ENCODE measurements at places on chromosomes 4 and X.

DNA sequence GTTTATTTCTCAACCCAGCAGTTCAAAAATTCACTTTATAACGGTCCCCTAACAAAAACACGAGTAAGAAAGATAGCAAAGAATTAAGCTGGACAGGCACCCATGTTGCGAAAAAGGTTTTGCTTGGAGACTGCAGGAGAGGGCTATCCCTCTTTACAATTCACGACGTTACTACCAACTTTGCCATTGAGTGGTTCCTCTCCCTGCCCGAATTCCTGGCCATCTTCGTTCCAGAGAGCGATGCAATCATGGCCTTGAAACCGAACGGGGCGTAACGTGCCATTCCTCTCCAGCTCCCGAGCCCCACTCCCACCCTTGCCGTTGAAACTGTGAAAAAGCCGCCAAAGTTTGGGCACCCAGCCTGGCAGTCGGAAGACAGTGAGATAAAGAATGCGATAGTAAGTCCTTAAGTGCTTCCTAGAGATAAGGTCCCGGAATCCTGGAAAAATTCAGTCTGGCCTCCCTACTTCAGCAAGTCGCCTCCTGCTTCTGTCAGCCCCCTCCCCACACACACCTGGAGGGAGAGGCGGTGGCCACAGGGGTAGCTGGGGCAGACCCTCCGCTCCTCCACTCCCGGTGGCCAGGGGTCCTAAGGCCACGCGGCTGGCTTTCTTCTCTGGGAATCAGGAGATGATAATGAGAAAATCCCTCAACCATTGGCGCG, 65.2 kb downstream of the FBXO8 start:
- DNase-seq, result no peak

DNA sequence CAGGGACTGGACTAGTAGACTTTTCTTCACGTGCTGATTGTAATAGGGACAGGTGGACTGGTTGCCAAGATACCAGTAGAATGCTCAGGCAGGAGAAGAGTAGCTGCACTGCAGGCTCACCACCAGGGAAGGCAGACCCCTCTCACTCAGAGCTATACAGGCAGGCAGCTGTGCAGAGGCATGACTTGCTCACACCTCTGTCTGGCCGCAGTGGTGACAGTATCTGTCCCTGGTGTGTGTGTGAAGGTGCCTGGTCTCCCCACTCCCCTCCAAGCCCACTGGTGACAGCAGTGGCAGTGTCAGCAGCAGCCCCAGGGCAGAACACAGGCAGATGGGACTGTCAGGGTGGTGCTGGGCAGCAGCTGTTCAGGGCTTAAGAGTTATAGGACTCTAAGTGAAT, 140.7 kb downstream of the RPS6KA6 start:
- DNase-seq, result no peak

DNA sequence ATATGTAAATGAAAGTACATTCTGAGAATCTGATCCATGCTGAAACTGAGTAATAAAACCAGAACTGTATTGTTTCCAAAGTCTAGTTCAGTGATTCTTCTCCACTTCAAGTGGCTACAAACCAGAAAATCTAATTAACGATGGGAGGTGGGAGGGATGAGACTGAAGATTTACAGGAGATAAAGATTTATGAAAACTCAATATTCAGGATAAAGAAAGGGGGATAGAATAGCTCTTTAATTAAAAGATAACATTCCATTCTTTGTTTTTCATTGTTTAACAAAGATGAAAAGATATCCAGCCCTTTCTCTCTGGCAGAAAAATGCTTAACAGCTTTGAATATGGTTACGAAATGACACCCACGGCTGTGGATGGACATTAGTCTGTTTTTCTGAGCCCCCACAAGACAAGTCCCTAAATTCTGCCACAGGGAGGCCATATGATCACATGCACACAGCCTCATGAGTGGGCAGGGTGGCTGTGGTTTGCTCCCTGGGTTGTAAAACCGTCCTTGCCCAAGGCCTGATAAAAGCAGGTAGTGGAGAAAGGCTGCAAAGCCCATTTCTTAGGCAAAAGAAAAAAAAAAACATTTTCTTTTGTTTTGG, 36.4 kb downstream of the TMEM150C start:
- DNase-seq, result peak; percentile 29

GRCh38 chrX:150752124-150752523, 58.9 kb downstream of the MTMR1 start:
- DNase-seq, result no peak

- DNase-seq, result no peak
Observed at GRCh38 chr4:160818571-160818970, 1345.2 kb downstream of the FSTL5 start.

GRCh38 chr4:163166041-163166579, 580 bp downstream of the NAF1 start:
- peak; percentile 75 for DNase-seq

- DNase-seq, result no peak
Observed at GRCh38 chr4:75229806-75230570, 284.2 kb downstream of the RCHY1 start.

GRCh38 chr4:155707251-155707650, 40.6 kb downstream of the GUCY1A1 start:
- DNase-seq, result no peak

- no peak for DNase-seq
Observed at GRCh38 chrX:1524874-1525582, 12.0 kb downstream of the P2RY8 start.

DNA sequence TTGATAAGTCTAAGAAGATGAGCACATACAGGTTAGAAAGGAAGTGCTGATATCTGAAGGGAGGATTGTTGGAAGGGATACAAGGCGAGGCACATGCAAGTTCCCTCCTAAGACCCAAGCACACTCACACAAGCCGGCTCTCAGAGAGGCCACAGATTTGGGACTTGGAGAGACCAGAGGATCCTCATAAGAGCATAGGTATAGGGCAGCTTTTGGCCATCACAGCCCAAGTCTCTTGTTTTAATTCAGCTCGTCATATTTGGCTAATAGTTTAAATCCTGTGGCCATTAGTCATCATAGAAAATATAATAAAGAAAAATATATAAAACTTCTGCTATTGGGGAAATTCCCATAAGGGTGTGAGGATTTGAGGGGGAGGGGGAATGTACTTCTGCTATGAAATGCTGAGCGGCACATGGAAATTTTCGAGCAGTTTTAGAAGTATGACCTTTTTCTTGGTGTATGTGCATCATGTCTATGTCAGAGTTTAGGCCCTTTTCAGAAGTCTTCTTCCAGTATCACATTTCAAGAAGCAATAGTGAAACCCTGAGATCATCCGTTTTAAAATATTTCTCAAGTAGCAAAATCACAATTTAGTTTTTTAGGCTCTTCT, 97.7 kb downstream of the NFKB1 start:
- DNase-seq, result no peak

GRCh38 chr4:16133406-16133805, 49.6 kb upstream of the PROM1 start:
- DNase-seq, result no peak

DNA sequence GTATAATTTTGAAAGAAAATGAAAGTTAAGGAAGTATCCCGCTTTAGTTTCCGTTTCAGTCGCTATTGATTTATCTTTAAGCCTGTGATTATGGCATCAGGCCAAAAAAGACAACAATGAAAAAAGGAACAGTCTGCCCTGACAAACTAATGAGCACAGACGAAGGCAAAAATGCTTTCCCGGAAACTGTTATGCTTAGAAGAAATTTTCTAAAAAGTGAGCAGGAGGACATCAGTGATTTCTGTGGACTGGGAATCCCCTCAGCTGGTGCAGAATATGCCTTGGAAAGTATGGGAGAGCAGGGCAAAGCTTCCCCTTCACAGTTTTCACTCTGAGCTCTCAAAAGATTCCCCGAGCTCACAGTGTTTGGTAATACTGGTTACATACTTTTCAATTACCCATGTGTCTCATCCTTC, 5.1 kb upstream of the CXCL10 start:
- DNase-seq, result peak; percentile 7

DNA sequence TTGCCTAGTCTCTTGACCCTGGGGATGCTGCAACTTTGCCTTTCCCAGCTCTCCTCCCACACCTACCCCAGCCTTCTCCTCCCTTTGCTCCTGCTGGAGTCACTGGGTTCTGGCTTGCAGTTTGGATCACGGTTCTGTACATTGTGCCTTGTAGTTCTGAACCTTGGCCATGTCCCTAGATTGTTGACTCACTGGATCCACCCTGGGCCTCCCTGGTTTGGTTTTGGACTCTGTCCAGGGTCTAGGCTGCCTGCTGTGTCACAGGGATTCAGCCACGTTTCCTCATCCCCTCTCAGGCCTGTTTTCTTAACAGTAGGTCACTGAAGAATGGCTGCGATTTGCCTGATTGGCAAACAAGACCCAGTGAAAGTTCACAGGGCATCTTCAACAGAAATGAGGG, 11.5 kb upstream of the GABRE start:
- DNase-seq, result peak; percentile 38

GRCh38 chrX:24097741-24098260, 43.0 kb downstream of the EIF2S3 start:
- no peak for DNase-seq

DNA sequence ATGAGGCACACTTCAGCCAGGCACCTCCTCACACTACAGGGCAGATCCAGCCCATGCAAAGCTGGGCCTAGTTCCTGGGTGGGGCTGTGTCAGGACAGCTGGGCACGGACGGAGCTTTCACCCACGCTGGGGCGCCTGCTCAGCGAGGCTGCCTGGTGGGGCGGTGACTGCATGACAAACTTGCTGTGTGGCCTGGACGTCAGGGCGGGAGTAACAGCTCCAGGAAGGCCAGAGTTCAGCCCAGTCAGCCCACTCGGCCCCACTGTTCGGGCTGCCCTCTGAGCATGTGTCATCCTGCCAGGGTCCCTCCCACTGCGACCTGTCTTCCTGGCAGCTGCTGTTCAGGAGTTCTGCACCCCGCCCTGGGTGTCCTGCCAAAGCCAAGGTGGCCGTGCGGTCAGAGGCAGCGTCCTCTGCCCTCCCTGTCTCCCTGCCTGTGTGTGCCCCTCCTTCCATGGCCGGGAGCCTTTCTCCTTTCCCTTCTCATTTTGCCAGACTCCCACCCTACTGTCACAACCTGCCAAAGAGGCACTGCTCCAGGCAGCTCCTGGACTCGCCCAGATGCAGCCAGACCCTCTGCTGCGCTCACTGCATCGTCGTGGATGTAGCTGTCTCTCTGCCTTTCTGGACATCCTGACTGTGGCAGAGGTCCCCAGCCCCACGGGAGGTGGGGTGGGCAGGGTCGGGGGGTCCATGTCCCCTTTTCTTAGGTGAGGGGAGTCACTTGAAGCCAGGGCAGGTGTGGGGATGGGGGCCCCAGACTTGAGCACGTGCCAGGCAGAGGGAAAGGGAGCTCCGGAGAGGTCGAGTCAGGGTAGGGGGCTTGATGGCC, 33.0 kb upstream of the KIAA0232 start:
- DNase-seq, result peak; percentile 81

- DNase-seq, result peak; percentile 56
Observed at GRCh38 chrX:135185795-135186443, 14.7 kb upstream of the CT55 start.

DNA sequence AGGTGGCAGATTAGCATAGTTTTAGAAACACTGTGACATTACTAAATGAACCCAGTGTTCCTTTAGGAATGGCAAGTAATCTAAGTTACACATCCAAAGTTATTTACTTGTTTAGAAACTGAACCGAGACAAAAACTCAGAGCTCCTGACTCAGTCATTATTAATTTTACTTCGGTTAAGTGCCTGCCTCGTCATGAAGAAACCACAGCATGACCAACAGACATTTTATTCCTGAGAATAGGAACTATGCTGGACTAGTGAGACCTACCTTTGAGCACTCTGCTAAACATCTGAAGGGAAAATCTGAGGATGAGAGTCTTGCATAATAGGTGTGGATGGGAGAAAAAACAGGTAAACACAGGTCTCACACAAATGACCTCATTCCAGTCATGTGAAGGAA, 2.5 kb downstream of the BEX1 start:
- DNase-seq, result no peak

DNA sequence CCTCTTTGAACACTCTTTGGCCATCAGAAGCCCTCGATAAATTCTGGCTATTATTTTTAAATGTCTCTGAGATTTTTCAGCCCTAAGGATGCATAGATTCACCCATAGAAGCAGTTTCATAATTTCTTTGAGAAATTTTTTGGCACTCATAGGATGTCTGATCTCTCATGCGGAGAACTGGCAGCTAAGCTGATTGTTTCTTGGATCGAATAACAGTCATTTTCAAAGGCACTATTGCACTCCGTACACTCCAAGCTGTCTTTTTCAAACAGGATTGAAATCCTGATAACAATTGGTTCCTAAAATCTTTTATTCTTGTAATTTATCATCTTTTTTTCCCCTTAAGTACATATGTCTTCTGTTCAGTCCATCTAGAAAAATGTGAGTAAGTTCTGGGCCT, 411.9 kb downstream of the SPOCK3 start:
- no peak for DNase-seq

DNA sequence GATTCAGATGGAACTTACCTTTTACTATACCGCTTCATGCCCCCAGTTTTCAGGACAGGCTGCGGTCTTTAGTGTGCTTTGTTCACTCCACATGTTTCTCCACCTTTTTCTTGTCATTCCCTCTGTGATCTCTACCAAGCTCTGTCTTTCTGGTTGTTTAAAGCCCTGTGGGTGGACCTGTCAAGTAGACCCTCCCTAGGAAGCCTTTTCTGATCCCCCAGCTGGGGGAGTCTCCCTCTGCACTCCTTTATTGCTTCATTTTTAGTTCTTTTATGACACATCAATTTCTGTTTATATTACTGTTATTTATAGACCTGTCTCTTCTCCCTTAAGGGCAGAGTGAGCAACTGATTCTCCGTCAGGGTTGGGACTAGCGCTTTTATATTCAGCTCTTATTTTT, 150.2 kb downstream of the C4orf33 start:
- DNase-seq, result no peak

DNA sequence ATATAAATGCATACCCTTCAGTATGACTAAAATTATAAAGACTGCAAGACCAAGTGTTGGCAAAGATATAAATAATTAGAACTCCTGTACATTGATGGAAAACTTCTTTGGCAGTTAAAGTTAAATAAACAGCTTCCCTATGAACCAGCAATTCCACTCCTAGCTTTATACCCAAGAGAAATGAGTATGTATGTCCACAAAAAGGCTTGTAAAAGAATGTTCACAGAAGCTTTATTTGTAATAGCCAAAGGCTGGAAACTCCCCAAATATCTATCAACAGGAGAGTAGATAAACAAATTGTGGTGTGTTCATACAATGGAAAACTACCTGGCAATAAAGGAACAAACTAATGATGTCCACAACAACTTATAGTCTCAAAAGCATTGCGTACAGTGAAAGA, 184.8 kb downstream of the AMELX start:
- no peak for DNase-seq

GRCh38 chrX:136204571-136204970, 46.6 kb downstream of the MAP7D3 start:
- DNase-seq, result peak; percentile 25

GRCh38 chr4:110287130-110287529, 88.7 kb upstream of the ELOVL6 start:
- peak; percentile 81 for DNase-seq

- DNase-seq, result peak; percentile 18
Observed at GRCh38 chr4:145935253-145936141, 3.1 kb downstream of the ZNF827 start.

GRCh38 chr4:176309772-176310171, 10.0 kb upstream of the SPCS3 start:
- no peak for DNase-seq

DNA sequence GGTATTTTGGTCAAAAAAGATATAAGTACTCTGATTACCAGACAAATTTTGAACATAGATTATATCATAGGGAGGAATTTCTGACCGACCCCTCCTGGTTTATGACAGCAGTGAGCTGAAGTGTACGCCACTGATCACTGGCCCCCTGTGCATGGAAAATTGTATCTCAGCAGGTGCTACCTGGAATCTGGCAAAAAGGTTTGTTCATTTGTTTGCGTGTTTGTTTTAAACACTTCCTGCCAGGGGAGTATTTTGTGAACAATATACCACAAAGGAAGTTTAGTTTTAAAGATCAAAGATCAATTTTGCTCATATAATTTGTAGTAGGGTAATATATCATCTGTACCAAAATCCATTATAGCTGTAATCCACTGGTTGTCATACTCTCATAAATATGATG, 219.7 kb upstream of the TENM3 start:
- no peak for DNase-seq
